ENCODE measurements at places on chromosomes 5 and 9.
A peak's percentile ranks its signal among the peaks of the same experiment; 100 is the strongest.

DNA sequence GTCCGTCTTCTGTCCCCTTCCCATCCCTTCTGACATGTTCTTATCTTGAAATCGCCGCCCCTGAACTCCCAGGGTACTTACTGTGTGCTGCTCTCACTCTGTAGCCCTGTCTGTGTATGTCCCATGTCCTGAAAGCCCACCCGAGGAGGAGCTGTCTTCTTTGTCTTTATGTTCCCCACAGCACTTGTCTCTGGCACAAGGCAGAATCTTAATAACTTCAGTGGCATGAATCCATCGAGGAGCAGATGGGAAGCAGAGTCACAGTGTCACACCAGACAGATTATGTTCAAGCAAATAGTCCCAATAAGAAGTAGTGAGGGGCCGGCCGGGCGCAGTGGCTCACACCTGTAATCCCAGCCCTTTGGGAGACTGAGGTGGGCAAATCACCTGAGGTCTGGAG is 29.7 kb upstream of the LTC4S start:
- DNase-seq = no peak

DNA sequence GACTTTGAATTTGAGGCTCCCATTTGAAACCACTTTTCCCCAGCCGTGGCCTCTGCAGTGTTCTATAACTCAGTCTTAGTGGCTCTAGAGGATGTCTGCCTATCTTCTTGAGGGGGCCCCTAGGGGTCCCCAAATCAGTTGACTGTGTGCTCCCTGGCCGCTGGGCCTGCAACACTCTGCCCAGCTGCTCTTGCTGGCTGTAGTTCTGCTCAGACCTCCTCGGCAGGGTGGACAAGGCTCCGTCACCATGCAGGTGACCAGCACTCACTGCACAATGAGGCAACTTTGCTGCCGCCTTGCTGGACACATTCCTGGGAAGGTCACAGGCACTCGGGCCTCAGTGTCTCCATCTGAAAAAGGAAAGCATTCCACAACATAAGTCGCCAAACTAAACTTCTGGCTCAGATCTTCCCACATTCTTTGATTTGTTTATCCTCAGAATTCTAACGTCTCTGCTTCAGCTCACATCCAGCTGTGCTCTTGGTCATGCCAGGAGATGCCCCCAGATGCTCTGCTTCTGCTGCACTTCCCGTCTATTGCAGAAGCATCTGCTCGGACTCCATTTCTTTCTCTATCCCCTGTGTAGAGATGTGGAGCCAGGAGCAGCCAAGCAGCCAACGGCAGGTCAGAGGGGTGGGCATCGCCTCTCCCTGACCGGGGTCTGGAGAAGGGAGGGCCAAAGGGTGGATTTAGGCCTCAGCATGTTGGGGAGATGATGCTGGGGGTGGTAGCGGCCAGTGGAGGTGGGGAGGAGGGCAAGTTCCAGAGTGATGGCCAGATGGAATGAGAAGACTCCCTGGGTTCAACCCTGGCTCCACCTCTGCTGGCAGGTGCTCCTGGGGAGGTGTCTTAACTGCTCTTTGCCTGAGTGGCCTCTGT is 133.6 kb downstream of the MVB12B start:
- no peak for DNase-seq

GRCh38 chr5:16497546-16497945 is 31.9 kb upstream of the ZNF622 start:
- no peak for DNase-seq

DNA sequence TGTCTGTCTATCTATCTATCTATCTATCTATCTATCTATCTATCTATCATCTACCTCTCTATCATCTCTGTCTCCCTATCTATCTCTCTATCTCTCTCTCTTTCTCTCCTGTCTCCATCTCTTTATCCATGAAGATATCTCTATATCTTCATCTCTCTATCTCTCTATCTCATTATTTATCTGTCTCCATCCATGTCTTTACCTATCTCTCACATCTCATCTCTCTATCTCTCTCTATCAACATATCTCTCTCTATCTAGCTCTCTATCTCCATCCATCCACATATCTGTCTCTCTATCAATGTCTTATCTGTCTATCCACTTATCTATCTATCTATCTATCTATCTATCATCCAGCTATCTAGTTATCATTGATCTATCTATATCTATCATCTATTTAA is 292.1 kb upstream of the IRX2 start:
- DNase-seq = no peak

- DNase-seq = peak; percentile 21
Measured at GRCh38 chr9:112377087-112377486, 2.8 kb upstream of the HSDL2 start.

DNA sequence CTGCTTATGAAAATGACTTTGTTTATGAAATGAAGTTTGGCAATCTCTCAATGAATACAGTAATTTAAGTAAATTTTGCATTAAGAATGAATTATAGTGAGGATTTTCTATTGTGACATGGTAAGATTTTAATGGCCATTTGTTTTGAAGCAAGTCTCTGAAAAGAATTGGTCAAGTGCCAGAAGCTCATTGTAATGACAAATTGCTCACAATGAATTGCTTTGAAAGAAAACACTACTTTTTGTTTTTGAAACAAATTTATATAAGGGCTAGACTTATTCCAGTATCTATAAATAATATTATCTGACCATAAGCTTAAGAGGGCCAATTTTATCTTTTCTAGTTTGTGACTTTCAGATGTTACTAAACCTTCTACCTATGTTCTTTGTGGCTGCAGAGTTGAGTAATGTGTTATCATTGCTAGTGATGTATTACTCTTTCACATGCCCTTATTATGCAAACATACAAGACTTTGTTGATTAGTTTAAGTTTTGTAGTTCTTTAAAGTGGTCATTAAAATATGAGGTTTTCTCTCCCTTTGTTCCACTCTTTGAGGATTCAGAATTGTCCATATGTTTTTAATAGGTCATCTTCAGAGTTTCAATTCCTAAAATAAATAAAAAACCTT is 93.0 kb upstream of the ZNF608 start:
- no peak for DNase-seq

- peak; percentile 61 for DNase-seq
Measured at GRCh38 chr5:80408484-80409366, 861 bp downstream of the ZFYVE16 start.

- DNase-seq = no peak
Measured at GRCh38 chr5:153551537-153552079, 61.1 kb downstream of the GRIA1 start.

DNA sequence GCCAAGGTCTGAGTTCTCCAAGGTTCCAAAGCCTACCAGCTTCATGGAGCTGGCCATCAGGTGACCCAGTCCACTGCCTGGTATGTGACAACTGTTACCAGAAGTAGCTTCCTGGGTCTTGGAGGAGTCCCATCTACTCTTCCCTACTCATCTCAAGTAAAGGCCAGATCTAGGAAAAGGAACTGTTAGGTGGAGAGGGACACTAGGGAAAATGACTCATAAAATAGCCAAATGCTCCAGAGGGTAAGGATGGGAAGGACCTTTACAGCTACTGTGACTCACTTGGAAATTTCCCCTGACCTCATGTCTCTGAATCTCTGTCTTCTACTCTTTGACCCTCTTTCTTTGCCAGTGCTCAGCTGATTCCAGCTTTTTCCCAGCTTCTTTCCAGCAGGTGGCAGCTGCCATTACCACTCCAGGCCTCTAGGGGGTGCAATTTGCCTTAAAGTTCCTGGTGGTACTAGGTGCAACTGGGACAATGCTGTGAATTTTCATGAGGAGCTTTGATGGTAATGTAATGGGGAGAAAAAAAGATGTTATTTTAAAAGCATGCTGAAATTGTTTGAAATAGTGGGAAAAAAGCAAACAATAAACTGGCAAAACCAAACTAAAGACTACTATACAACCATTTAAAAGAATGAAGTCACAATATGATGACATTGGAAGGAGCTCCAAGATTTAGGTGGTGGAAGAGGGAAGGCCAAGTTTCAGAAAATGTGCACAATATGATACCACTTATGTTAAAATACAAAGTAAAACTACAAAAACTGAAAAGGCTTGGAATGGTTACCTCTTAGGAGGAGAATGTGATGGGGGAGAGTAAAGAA is 27.1 kb upstream of the MYORG start:
- DNase-seq = peak; percentile 71

GRCh38 chr5:1750469-1750868 is 49.2 kb downstream of the MRPL36 start:
- no peak for DNase-seq

GRCh38 chr5:68190619-68191018 is 24.9 kb upstream of the PIK3R1 start:
- DNase-seq = no peak

- no peak for DNase-seq
Measured at GRCh38 chr5:142871363-142872193, 101.4 kb downstream of the ARHGAP26 start.

DNA sequence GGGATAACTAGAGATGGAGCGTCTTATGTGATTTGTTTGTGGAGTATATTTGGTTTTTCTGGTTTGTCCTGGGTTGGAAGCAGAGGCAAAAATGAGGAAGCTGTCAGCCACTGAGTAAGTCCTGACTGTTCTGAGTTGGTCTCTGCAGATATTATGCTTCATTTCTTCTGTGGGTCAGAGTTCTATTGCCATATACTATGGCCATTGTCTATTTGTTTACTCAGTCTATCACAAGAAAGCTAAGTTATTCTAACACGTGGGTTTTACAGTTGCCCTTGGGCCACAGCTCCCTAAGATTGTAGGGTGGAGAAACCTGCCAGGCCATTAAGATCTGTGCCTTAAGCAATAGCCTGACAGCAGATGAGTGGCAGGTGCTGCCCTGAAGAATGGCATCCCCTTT is 3.0 kb upstream of the CTSV start:
- no peak for DNase-seq

- no peak for DNase-seq
Measured at GRCh38 chr5:179834120-179834519, 13.4 kb downstream of the SQSTM1 start.

DNA sequence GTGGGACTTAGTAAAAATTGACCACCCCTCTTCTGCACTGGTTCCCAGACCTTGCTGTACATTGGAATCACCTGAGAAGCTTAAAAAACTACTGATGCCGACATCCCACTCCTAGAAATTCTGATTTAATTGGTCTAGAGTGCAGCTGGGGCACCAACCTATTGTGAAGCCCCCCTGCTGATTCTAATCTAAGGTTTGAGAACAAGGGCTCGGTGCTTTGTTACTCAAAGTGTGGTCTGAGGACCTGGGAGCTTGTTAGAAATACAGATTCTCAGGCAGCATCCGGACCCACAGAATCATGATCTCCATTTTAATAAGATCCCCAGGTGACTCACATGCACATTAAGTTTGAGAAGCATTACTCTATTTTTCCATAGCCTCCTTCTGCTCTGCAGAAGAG is 57.8 kb upstream of the LPAR1 start:
- no peak for DNase-seq

DNA sequence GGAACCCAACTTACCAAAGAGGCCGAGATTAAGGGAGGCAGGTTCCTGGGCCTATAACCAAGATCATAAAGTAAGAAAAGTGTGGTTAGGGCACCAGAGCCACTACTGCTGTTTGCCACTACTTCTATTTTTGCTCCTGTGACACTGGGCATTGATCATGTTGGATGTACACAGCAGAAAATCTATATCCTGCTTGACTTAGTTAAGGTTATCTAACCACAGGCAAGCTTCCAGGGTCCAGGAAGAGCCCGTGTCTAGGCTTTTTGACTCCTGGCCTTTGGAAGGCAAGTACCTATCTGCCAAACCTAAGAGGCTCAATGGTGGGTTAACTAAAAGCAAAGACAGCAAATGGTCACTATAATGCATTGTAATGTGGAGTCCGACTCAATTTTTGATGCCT is 497.5 kb upstream of the DMAC1 start:
- DNase-seq = no peak

- DNase-seq = no peak
Measured at GRCh38 chr5:7540736-7541485, 145.0 kb downstream of the ADCY2 start.

- DNase-seq = no peak
Measured at GRCh38 chr5:150023136-150023535, 22.6 kb downstream of the HMGXB3 start.

GRCh38 chr5:134086943-134087305 is 27.6 kb upstream of the TCF7 start:
- no peak for DNase-seq

Measured in thyroid gland (tissue), 4 donors.